ENCODE measurements at places on chromosomes 2 and 18.

- DNase-seq, result no peak
These were observed 15.5 kb upstream of the ERCC3 start for GRCh38 chr2:127309468-127309867.

GRCh38 chr2:71458413-71459083 lies 5.2 kb downstream of the DYSF start:
- no peak for DNase-seq

DNA sequence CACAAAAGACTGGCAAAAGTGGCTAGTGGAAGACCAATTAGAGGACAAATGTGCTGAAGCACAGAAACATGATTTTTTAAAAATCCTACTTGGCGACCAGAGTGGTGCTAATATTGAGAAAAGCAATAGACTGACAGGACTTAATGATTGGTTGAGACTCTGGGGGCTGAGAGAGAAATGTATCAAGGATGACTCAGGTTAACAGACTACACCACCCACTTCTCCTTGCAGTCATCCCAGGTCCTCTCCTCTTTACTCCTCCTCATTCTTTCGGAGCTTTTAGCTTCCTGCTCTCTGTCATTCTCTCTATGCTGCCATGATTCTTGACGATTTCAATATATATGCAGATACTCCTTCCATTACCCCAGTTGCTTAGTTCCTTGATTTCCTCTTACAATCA lies 54.6 kb upstream of the CYTIP start:
- DNase-seq, result no peak

DNA sequence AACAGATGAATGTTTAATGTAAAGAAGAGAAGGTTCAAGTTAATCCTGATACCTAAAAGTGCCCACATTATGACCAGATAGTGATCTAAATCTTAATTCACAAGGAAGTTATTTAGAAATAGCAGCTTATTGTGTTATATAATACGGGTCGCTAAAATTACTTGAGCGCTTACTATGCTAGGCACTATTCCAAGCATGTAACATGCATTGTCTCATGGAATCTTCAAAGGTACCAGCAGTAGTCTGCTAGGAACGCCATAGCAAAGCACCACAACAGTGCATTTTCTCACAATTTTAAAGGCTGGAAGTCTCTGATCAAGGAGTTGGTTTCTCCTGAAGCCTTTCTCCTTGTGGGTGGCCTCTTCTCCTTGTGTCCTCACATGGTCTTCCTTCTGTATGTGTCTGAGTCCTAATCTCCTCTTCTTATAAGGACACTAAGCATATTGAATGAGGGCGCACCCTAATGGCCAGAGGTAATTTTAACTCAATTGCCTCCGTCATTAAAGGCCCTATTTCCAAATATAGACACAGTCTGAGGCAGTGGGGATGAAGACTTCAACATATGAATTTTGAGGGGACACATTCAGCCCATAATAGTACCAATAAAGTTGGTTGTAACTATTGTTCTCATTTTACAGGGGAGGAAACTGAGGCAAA lies 118.4 kb downstream of the LRRC30 start:
- no peak for DNase-seq

DNA sequence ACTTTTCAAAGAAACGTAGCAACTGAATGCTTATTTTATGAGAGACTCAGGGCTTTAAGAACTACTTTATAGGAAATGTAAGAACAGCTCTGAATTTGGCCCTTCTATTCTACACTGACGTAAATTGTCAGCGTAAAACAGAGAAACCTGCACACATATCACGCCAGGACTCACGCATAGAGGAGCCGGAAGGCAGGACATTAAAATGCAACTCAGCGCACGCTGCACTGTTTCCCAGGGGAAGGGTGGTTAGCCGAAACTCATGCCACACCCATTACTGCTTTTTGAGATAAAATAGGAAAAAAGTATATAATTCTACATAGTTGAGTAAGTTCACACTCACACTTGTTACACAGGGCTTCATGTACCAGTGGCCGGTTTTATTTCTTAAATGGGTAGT lies 7.4 kb downstream of the TUBB6 start:
- DNase-seq, result no peak

DNA sequence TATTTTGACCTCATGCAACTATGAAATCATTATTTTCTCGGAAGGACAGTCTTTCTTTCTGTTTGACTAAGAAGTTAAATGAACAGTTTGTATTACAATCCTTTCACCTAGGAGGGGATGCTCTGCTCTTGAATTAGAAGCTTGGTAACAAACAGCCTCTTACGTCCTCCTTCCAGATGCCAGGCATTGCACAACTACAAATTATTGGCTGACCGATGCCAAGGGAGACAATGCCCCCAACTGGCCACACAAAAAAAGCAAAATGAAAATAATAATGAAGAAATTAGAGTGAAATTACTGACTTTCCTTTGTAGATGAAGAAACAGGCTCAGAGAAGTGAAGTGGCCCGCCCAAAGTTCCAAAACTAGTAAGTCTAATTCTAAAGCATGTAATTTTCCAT lies 177.9 kb downstream of the CYRIA start:
- DNase-seq, result no peak

DNA sequence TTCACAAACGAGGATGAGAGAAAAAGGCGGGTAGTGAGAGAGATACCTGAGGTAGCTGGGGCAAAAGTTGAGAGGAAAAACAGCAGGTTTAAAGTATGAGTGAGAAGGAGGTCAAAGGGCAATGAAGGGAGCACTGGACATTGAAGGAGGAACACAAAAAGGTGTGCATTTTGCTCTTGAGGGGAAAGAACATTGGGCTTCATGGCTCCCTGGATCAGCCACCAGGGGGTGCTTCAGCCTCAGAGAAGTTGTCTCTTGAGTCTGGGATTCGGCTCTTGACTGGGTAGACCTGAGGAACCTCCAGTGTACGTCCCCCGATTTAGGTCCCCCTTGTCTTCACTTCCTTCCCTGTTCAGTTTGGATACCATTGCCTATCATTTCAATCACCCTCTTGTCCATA lies 128.5 kb downstream of the RAPGEF4 start:
- DNase-seq, result peak; percentile 16

DNA sequence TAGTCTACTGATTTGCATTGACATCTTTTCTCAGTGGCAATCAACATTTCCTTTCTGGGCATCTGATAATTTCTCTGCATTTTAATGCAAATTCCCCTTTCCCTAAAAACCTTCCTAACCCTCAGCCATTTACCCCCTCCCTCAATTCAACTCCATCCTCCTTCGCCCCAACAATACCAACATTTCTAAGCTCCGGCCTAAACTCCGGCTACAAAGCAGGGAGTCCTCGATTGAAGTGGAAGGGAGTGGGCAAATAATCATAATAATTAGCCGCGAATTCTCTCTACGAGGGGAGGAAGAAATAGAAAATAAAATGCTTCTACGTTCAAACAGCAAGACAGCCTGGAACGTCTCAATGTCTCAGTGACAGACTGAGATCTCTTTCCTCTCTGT lies 4.6 kb downstream of the BCL11A start:
- DNase-seq, result no peak

GRCh38 chr18:27861539-27861938 lies 315.4 kb downstream of the CDH2 start:
- DNase-seq, result no peak

GRCh38 chr18:37252854-37253393 lies 312.7 kb downstream of the CELF4 start:
- DNase-seq, result no peak

GRCh38 chr18:7417727-7418126 lies 149.4 kb upstream of the PTPRM start:
- no peak for DNase-seq

DNA sequence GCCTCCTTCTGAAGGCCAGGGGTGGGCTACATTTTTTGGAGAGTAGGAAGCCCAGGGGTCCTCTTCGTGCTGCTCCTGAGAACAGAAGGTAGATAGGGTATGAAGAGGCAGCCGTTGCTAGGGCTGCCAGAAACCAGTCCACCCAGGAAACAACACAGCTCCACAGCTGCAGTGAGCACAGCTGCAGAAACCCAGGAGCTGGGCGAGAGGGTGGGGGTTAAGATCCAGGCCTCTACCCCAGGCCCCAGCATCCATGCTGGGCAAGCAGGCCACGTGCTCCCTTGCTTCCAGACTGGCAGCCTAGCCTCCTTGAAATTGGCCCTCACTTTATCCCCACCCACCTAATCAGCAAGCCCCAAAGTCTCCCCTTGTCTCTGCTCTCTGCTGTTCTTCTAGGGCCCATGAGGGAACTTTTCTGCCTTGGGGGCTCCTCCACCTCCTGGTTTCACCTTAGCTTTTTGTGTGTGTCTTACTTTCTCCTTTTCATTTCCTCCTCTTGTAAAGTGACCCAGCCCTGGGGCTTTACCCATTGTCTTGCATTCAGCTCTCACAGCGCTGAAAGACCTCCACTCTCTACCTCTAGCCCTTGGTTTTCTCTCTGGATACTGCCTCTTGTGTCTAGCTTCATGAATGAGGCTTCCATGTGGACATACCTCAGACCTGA lies 30.7 kb downstream of the STON1 start:
- DNase-seq, result no peak

GRCh38 chr2:211957799-211958198 lies 580.8 kb downstream of the ERBB4 start:
- peak; percentile 25 for DNase-seq

- DNase-seq, result no peak
These were observed 56.6 kb downstream of the UBE2E3 start for GRCh38 chr2:181036848-181037603.

DNA sequence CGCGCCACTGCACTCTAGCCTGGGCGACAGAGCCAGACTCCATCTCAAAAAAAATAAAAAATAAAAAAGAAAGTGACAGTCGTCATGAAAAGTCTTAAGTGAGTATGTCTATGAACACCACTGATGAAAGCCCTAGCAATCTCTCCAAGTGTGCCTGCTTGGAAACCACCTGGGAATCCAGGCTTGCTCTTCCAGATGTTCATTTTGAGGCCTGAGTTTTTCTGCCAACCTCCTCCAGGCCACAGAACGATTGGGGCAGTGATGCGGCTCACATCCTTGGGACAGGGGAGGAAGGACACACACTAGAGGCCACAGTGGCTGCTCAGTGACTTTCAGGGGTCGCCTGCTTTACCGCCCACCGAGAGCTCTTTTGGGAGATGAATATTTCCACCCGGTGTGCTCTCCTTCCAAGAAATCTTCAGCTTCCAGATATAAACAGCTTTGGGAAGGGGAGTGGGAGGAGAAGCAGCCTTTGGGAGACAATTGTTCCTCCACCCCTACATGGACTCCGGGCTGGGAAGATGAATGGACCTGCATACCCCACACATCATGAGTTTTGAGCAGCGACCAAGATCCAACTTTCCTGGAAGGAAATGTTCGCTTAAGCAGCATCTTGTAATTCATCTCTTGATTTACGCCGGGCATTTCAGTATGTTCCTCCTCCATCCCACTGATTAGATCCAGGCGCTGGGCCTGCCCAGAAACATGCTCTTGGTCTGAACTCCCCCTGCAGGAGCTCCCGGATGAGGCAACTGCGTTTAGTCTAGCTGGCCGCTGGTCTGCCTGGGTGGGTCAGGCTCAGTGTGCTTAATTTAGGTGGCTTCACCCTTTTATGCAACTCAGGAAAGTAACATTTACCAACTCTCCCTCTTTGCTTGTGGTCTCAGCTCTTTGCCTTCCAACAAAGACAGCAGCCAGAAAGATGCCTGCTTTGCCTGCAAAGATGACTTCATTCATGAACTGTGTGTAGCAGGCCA lies 6.2 kb upstream of the ARMC9 start:
- DNase-seq, result no peak

DNA sequence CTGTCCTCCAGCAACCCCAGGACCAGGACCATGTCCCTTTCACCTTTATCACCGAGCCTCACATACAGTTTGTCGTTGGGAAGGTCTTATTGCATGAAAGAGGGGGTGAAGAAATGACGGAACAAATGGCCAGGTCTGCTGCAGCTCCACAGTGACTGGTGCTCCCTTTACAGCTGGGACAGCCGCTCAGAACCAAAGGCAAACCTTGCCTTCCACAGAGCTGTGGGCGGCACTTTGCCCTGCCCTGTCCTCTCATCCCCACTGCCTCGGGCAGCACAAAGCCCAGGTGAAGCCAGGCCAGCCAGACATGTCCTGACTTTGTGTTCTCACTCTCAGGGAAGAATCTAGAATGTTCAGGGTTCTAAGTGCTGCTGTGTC lies 961 bp downstream of the GPR55 start:
- no peak for DNase-seq

DNA sequence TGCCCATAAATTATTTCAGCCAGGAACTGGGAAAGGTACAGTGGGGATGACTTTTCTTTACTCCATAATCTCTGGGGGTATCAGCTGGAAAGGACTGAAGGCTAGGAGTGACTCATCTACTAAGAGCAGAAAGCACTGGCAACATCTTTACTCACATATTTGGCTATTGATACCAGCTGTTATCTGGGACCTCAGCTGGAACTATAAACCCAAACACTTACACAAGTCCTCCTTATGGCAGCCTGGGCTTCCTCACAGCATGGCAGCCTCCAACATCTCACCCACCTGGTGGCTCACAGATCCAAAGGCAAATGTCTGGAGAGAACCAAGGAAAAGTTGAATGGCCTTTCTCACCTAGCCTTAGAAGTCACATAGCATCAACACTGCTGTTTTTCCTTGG lies 379.0 kb upstream of the RND3 start:
- no peak for DNase-seq

- DNase-seq, result no peak
These were observed 759.4 kb downstream of the ADCYAP1 start for GRCh38 chr18:1663879-1664705.

DNA sequence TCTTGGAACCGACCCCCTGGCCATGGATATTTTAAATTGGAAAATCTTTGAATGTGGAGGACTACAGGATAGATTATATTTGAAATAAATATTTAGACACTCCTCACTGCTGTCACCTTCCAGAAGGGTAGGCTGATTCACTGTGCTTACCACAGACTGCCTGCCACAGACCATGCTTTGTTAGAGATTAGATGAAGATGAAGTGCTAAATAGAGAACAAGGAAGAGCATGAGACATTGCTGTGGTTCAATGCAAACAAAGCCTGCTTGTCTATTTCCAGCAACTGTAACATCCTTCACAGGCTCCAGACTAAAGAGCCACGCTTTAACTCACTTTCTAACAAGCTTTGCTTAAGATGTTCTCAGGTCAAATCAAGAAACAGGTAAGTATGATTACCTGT lies 81.0 kb upstream of the TMEM17 start:
- DNase-seq, result no peak
